ENCODE measurements at places on chromosomes 7 and 10.

DNA sequence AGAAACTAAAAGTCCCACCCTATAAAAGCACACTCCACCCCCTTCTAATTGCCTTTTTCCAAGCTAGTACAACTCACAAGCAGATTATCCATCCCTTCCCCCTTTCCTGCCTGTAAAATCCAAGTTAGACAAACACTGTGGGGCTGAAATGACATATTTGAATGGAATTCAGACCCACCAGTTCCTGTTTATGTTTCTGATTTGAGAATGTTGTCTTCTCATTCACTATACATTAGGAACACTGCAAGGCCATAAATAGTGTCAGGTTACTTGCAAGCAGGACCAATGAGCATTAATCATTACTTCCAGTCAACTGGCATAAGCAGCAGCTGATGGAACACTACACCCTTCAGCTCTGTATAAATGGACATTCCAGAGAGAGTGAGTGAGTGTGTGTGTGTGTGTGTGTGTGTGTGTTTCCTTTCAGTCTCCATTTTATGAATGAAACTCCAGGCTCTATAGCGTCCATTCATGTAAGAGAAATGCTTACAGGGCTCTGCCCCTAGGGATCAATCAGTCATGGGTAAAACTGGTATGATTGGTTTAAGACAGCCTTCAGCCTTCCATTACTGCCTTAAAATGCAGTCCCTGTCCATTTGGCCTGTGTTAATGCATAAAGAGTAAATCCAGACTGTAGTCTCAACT, 69.3 kb downstream of the ETV1 start:
- no peak for DNase-seq

DNA sequence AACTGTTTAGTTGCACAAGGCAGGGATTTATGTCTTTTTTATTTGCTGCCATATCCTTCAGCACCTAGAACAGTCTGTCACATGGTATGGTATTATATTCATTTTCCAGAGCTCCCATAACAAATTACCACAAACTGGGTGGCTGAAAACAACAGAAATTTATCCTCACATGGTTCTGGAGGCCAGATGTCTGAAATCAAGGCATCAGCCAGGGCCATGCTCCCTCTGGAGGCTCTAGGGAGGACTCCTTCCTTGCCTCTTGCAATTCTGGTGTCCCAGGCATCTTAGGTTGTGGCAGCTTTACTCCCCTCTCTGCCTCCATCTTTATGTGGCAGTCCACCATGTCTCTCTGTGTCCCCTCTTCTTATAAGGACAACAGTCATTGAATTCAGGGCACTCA, 43.1 kb downstream of the MET start:
- DNase-seq: no peak

- DNase-seq: no peak
Measured at GRCh38 chr10:26407406-26407969, 30.7 kb upstream of the APBB1IP start.

GRCh38 chr7:20749906-20750305, 36.8 kb downstream of the SP8 start:
- no peak for DNase-seq

DNA sequence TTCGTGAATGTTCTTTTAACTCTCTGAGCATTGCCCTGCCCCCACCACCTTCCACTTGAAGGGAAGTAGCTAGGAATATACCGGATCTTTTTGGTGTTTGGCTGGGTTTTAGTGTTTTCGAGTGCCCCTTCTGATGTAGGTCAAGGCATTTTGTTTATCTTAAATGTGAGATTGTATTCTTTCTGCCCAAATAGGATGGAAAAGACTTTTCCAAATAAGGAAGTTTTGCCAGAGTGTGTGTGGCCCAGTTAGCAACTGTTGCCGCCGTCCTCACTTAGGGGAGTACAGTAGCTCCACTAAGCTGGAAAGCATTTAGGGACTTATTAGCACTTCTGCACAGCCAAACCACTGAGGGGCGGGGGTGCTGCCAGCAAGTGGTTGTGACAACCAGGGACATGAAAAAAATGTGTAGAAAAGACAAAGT, 29.8 kb upstream of the VCL start:
- no peak for DNase-seq

- no peak for DNase-seq
Measured at GRCh38 chr7:24880886-24881285, 99.1 kb downstream of the OSBPL3 start.

All from activated T-cell treated with anti-CD3 and anti-CD28 coated beads for 24 hours (primary cell).